ENCODE measurements at places on chromosomes 6 and 20. TPM values are rescaled to one million over a fixed set of nuclear protein-coding genes. Genes with fewer than 3 reads are reported as not detected.

DNA sequence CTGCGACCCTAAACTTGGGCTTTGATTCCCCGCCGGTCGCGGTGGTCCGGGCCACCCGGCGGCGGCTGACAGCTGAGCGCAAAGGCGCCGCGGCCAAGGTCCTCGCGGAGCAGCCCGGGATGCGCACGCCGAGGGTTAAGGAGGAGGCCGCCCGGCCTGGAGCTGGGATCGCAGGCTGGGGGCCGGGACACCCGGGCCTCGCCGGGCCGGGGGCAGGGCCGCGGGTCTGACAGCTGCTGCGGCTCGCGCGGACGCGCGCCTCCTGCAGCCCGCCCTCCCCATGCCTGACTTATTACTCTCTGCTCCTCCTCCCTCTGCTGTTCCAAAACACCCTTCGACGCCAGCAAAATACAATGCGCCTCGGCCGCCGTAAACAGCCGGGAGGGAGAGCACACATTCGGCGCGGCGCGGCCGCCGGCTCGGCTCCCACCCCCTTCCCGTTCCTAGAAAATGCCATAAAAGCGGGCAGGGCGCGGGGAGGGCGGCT lies 746 bp downstream of the BACH2 start:
- peak overlapping the region; percentile 93 for H3K4me3 ChIP-seq
- peaks cover 23% of the 10 kb centered on the region for H3K36me3 ChIP-seq

Gene HTR1E
- not detected for total RNA-seq

- peaks cover 17% of the 10 kb centered on the region for H3K4me1 ChIP-seq
- no peak overlapping the region for H3K27ac ChIP-seq
- no peak overlapping the region for H3K4me3 ChIP-seq
- H3K36me3 ChIP-seq: peaks cover 18% of the 10 kb centered on the region
Observed at GRCh38 chr20:25692499-25692898, 4.2 kb downstream of the ZNF337 start.

DNA sequence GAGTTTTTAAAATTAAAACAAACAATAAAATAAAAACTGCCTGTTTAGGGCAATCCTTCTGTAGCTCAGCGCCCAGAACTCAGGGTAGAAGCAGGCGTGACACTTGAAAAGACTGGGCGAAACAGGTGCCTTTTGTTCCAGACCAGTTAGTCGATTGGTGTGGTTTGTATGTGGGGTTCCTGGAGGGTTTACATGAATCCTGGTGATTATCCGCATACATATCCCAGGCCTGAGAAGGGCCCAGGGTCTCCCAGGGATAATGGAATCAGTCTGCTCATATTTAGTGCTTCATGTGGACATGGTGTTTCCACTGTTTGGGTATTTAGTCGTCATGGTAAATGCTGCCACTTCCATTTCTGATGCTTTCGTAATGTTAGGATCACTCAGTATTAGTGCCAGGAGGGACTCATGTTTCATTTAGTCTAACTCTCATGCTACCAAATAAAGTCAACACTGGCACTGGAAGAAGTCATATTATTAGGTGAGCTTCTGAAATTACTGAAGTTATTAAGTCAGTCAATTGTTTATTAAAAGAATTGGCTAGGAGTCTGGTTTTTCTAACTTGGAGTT lies 116.5 kb downstream of the SAMD5 start:
- DNase-seq: no peak
- no peaks in the 10 kb centered on the region for H3K27me3 ChIP-seq
- no peaks in the 10 kb centered on the region for H3K4me1 ChIP-seq
- H3K27ac ChIP-seq: no peak overlapping the region
- H3K4me3 ChIP-seq: no peak overlapping the region

- no peak overlapping the region for H3K4me3 ChIP-seq
- H3K27me3 ChIP-seq: no peaks in the 10 kb centered on the region
- peaks cover 34% of the 10 kb centered on the region for H3K4me1 ChIP-seq
Observed at GRCh38 chr6:36104836-36105235, 25.5 kb upstream of the MAPK13 start.

Measured in activated T-helper 1 cell treated with anti-CD3 and anti-CD28 coated beads, Interleukin-12 subunit alpha, Interleukin-12 subunit beta, Interleukin-2, Interleukin-4 antibody, amounts not matched to agents 30 ng/mL and 10 ng/mL and 1 ng/mL, durations not matched to agents 14 hours and 24 hours and 36 hours (primary cell).